ENCODE measurements at places on chromosomes 2 and 18.

DNA sequence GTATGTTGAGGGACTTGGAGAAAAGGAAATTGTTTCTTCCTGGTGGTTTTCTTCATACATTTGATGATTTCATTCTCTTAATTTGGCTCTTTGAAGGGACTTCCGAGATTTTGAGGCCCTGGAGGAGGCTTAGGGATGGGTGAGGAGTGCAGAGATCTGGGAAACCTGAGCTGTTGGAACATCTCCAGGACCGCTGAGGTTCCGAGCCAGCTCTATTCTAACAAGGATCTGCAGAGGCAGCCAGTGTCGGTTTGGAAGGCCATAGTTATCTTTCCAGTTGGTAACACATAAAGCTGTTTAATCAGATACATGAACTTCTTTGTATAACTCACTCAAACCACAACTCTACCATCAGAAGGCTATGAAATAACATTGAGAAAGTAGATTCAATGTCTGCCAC lies 70.3 kb upstream of the UPP2 start:
- DNase-seq, result no peak

DNA sequence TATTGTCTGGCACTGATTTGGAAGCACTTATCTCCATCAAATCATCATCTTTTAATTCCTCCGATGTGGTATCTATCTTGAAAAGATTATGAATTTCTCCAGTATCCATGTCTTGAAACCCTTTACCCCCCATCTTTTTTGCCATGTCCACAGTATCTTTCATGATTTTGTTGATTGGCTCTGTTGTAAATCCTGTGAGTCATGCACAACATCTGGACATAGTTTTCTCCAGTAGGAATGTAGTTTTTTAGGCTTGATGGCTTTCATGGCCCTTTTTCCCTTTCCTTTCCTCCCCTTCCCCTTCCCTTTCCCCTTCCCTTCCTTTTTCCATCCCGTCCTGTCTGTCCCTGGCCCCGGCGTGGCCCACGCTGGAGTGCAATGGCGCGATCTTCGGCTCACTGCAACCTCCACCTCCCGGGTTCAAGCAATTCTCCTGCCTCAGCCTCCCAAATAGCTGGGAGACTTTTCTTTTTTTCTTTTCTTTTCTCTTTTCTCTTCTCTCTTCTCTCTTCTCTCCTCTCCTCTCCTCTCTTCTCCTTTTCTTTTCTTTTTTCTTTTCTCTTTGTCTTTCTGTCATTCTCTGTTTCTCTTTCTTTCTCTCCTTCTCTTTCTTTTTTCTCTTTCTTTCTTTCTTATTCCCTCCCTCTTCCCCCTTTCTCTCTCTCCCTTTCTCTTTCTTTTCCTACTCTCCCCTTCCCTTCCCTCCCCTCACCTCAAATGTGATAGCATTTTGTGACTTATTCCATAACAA lies 18.4 kb upstream of the ZNF638 start:
- DNase-seq, result no peak

DNA sequence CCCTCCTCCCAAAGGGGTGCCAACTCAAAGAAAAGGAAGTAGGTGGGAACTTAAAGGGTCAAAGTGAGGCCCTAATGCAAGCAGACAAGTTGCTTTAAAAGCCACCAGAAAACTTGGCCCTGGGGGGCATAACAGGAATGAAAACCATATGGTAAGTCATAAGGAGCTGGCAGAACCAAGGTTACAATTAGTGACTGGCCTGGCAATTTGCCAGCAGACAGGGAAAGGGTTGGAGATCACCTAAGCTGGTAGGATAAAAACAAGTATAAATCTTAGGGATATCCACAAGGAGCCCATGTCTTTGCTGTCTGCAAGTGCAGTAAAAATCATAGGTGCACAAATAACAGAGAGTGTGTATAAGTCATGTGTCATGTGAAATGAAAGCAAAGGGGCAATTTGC lies 256.7 kb upstream of the LRRTM4 start:
- no peak for DNase-seq

- DNase-seq, result no peak
Measured at GRCh38 chr2:139142252-139142880, 362.2 kb upstream of the NXPH2 start.

DNA sequence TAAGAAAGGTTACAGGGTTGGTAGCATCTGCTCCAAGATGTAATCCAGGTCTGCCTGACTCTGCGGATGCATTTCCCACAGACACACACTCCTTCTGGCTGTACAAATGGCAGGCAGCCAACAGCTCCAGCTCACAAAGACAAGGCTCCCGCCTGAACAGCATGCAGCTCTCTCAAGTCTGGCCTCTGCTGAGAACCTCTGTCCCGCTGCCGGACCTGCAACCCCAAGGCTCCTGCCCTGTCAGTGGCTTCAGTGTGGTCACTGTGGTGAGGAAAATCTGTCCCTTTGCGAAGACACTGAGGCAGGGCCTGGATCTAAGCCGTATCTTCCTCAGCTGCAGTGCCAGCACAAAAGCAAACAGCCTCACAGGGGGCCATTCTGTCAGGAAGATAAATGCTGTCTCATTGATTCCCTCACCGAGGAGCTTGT lies 469.3 kb upstream of the MEX3C start:
- DNase-seq, result no peak

DNA sequence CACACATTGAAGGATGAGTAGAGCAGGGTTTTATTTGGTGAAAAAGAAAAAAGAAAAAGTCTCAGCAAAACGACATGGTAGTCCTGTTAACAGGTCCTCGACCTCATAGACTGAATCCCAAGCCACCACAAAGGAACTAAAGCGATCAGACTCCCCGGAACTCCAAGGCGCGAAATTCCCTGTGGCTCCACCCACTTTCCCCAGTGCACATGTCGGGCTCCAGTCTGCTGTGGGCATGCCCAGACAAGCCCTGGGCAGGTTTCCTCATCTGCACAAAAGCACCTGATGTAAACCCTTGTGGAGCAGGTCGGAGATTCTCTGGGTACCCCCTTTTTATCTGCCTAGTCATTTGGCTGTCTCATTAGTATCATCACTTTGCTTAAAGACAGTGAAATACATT lies 170.7 kb upstream of the FSIP2 start:
- no peak for DNase-seq

GRCh38 chr2:62998949-62999348 lies 51.7 kb upstream of the OTX1 start:
- DNase-seq, result no peak

GRCh38 chr18:26746826-26747475 lies 118.6 kb downstream of the AQP4 start:
- no peak for DNase-seq

DNA sequence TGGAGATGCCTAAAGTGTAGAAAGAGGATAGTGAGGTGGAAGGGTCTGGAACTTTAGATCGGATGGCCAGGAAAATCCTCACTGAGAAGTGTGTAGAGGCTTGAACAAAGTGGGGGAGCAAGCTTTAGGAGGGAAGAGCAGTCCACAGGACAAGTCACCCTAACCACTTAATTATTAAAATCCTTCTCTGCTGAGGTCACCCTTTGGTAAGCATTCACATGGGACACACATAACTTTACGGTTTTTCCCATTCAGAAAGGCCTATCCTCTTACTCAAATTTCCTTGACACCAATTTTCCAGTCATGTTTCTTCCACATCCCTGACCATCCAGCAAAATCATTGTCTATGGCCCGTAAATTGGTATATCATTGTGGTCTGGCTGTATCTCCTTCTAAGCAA lies 31.0 kb upstream of the ZEB2 start:
- no peak for DNase-seq

- DNase-seq, result no peak
Measured at GRCh38 chr2:160358046-160358445, 135.6 kb downstream of the RBMS1 start.

GRCh38 chr18:1658908-1659566 lies 754.4 kb downstream of the ADCYAP1 start:
- no peak for DNase-seq

GRCh38 chr2:167294776-167295140 lies 406.5 kb downstream of the XIRP2 start:
- peak; percentile 18 for DNase-seq

DNA sequence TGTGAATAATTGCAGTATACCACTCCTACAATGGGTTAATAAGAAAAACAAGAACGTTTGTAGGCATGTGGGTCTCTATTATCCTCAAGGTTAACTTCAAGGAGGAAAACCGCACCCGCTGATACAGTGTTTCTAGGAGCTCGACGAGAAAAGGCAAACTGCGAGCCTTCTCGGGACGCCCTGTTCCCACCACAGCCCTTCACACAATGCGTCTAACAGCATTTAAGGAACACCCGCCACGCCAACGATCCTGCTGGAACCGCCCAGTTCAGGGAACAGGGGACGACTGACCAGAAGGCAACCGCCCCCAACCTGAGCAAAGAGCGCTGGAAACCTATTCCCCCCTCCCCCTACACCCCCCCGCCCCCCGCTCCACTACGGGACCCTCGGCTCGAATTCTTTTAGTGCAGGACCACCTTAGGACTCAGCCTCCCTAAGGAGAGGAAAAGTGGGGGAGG lies 710 bp upstream of the TMSB10 start:
- no peak for DNase-seq

- no peak for DNase-seq
Measured at GRCh38 chr18:26286008-26286407, 59.8 kb downstream of the TAF4B start.
